ENCODE measurements at places on chromosomes 12 and 14. TPM values are rescaled to one million over a fixed set of nuclear protein-coding genes. Genes with fewer than 3 reads are reported as not detected.
A peak's percentile ranks its signal among the peaks of the same experiment; 100 is the strongest.

Gene RIN3
- 6.2 TPM for total RNA-seq

Gene MYL2
- not detected for total RNA-seq

Gene CARMIL3
- total RNA-seq = 0.48 TPM

Gene CIROP
- total RNA-seq = not detected

Gene TMEM179
- total RNA-seq = not detected

Gene C3AR1
- total RNA-seq = 1.0 TPM

DNA sequence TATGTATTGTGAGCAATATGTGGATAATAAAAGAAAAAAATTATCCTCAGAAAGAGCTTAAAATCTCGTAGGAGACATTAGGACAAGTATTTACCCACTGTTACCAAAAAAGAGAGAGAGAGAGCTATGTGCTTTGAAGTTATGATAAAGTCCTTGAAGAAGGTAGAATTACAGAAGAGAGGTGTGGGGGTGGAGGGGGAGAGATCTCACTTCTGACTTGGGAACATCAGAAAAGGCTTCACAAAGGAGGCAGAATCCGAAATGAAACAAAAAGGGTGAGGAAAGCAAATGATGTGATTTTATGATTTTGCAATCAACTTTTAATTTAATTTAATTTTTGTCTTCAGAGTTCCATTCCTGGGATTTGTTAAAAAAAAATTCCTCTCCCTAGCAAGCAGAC, 311.8 kb upstream of the ATP2B1 start:
- no peaks in the 10 kb centered on the region for H3K27me3 ChIP-seq
- H3K36me3 ChIP-seq = no peaks in the 10 kb centered on the region
- H3K4me1 ChIP-seq = no peaks in the 10 kb centered on the region
- DNase-seq = no peak
- H3K27ac ChIP-seq = no peak overlapping the region

DNA sequence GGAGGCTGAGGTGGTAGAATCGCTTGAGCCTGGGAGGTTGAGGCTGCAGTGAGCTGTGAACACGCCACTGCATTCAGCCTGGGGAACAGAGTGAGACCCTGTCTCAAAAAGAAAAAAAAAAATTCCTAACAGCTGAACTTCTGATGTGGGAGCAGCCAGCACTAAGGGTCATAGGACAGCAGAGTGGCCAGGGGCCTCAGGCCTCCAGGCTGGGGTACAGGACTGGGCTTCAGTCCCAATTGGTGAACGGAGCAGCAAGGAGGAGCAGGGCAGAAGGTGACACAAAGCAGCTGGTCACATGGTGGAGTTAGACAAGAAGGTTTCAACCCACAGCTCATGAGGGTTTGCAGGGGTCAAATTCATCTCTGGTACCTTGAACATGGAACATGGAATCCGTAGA, 40.8 kb upstream of the NRXN3 start:
- H3K27me3 ChIP-seq = no peaks in the 10 kb centered on the region
- H3K4me3 ChIP-seq = no peak overlapping the region
- H3K27ac ChIP-seq = no peak overlapping the region
- no peaks in the 10 kb centered on the region for H3K4me1 ChIP-seq
- no peak for DNase-seq

GRCh38 chr12:43655586-43655985, 103.0 kb downstream of the PUS7L start:
- no peaks in the 10 kb centered on the region for H3K27me3 ChIP-seq
- H3K36me3 ChIP-seq = no peaks in the 10 kb centered on the region
- H3K4me3 ChIP-seq = no peak overlapping the region
- no peak for DNase-seq
- H3K4me1 ChIP-seq = no peaks in the 10 kb centered on the region

DNA sequence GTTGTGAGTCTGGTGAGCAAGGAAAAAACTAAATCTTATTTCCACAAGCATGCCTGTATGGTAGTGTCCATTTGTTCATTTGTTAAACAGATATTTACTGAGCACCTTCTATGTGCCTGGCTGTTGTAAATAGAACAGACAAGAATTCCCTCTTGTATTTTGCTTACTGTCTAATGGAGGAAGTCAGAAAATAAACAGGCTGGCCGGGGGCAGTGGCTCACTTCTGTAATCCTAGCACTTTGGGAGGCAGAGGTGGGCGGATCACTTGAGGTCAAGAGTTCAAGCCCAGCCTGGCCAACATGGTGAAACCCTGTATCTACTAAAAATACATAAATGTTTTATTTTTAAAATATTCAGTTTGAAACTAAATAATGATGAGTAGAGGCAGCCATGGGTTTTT, 79.3 kb downstream of the GTF2A1 start:
- no peak for DNase-seq
- no peaks in the 10 kb centered on the region for H3K27me3 ChIP-seq
- H3K27ac ChIP-seq = no peak overlapping the region
- no peak overlapping the region for H3K4me3 ChIP-seq
- no peaks in the 10 kb centered on the region for H3K36me3 ChIP-seq

- no peaks in the 10 kb centered on the region for H3K4me1 ChIP-seq
- no peak overlapping the region for H3K4me3 ChIP-seq
- DNase-seq = no peak
- no peak overlapping the region for H3K27ac ChIP-seq
- no peaks in the 10 kb centered on the region for H3K27me3 ChIP-seq
These were observed 641 bp downstream of the LRRC43 start for GRCh38 chr12:122183588-122183940.

DNA sequence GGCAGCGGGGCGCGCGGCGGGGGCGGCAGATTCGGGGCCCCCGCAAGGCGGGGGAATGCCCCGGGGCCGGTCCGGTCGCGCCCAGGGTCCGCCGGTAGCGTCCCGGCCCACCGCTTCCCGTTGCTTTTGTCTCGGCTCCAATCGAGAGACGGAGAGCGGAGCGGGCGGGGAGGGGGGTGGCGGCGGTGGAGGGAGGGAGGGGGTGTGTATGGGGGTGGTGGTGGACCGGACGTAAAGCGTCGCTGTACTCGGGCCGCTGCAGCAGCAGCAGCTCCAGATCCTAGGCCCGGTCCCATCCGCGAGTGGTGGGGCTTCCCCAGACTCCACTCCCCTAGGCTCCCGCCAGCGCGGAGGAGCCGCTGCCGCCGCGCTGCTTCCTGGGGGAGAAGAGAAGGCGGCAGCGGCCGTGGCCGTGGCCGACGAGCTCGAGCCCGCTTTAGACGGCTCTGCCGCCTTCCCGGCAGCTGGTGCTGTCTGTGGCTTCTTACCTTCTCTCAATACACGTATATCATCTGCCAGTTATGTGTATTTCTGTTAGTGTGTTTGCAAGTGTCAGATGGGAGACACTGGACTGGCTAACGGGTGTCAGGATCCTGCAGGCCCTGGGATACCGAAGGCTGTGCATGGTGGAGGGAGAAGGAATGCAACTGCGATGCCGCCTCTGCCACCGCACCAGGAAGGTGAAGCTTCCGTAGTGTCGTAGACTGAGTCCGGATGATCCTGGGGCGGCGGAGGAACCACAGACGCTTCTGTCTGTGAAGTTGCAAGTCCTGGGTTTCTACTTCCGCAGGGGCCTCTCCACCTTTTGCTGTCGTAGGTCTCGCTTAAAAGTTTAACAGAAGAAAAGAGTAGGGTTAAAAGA, 508 bp downstream of the CNOT2 start:
- peak overlapping the region; percentile 95 for H3K4me3 ChIP-seq
- peaks cover 7% of the 10 kb centered on the region for H3K4me1 ChIP-seq
- no peaks in the 10 kb centered on the region for H3K27me3 ChIP-seq
- peak; percentile 17 for DNase-seq
- peak overlapping the region; percentile 96 for H3K27ac ChIP-seq

DNA sequence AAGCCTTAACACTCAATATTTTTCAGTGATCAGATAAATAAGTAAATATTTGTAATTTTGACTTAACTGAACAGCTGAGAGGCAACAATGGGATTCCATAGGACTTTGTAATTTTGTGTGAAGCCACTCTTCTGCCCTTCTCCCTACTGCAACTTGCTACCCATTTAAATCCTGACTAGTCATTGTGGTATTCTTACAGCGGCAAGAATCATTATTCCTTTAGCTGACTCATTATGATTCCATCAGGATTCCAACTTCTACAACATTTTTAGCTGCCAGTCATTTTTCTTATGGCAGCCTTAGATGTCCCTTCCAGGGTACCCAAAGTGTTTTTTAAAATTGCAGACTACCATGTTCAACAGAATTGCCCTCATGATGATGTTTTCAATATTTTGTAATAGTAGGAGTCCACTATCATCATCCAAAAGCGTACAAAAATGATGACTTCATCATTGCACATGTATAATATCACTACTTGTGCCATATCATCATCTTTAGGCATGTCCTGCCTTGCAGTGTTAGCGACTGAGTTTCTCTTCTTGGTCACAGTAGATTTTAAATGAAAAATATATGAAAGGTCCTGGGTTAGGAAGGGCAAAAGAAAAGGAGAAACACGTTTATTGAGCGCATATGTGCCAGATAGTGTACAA, 5.1 kb upstream of the MAGOHB start:
- H3K4me3 ChIP-seq = no peak overlapping the region
- no peaks in the 10 kb centered on the region for H3K36me3 ChIP-seq
- no peak overlapping the region for H3K27ac ChIP-seq
- no peaks in the 10 kb centered on the region for H3K4me1 ChIP-seq
- no peak for DNase-seq
- no peaks in the 10 kb centered on the region for H3K27me3 ChIP-seq

GRCh38 chr12:100043631-100044030, 58.9 kb upstream of the ANKS1B start:
- no peak for DNase-seq
- no peaks in the 10 kb centered on the region for H3K36me3 ChIP-seq
- H3K4me1 ChIP-seq = no peaks in the 10 kb centered on the region

DNA sequence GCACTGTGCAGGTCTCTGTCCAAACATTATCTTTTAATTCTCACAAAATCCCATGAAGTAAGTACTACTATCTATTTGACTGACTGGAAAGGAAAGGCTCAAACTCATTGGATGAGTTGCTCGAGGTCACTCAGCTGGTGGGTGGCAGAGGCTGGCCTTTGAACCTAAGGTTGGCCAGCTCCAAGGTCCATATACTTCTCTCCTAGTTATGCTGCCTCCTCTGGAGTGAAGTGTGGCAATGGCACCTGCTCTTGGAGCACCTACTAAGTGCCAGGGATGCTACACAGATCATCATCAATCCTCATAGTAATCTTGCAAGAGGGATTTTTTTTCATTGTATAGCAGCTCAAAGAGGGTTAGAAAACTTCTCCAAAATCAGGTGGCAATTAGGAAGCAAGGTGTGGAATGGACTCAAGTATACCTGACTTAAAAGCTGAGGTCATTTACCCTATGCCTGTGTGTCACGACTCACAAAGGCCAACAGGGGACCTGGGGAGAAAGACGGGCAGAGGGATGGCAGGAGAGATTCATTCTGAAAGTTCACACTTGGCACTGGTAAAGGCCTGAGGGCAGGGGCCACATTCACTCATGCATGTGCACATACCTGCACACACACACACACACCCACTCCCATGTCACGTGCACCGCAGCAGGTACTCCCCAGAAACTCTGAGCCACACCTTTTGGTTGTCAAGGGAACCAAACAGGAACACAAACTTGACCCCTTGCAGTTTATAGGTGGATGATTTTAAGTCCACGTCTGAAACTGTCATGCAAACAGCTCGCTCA, 146.4 kb downstream of the FOXN3 start:
- no peak overlapping the region for H3K4me3 ChIP-seq
- no peaks in the 10 kb centered on the region for H3K36me3 ChIP-seq
- no peaks in the 10 kb centered on the region for H3K27me3 ChIP-seq

- no peak overlapping the region for H3K4me3 ChIP-seq
- no peaks in the 10 kb centered on the region for H3K27me3 ChIP-seq
- DNase-seq = no peak
- H3K36me3 ChIP-seq = no peaks in the 10 kb centered on the region
These were observed 92.3 kb upstream of the SLCO1C1 start for GRCh38 chr12:20602641-20603391.

DNA sequence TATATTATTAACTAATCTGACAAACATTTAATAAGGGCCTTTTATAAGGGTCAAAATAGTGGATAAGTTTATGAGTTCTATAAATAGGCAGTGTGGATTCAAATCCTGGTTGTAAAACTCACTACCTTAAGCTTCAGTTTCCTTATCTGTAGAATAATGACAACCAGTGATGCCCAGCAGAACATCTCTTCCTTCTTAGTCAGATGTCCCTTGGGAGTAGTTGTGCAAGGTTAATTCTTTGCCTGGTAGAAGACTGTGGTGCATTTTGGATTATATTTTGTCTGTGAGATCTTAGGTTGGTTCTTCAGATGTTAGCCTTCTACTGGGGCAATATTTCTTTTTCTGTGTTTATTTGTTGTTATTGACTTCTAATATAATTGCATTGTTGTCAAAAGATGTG, 59.5 kb downstream of the ARID2 start:
- DNase-seq = no peak
- no peak overlapping the region for H3K4me3 ChIP-seq
- peaks cover 9% of the 10 kb centered on the region for H3K4me1 ChIP-seq
- H3K27ac ChIP-seq = no peak overlapping the region
- no peaks in the 10 kb centered on the region for H3K27me3 ChIP-seq
- H3K36me3 ChIP-seq = no peaks in the 10 kb centered on the region

DNA sequence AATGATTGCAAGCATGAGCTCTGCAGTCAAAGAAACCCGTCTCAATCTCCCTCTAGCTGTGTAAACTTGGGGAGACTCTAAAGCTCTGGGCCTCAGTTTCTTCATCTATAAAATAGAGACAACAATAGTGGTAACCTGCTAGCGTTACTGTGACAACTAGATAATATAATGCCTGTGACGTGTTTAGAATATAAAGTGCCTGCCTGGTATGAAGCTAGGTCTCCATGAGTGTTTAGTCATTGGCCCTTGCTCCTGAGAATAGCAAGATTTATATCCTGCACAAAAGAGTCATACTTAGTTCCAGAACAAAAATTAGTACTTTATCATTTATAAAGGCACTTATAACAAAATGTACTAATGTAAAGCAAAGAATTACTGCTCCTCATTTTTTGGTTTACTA, 8.8 kb upstream of the DCP1B start:
- H3K4me3 ChIP-seq = no peak overlapping the region
- DNase-seq = no peak
- peaks cover 4% of the 10 kb centered on the region for H3K4me1 ChIP-seq
- H3K36me3 ChIP-seq = no peaks in the 10 kb centered on the region

- peak overlapping the region; percentile 53 for H3K27ac ChIP-seq
- H3K36me3 ChIP-seq = no peaks in the 10 kb centered on the region
- H3K4me1 ChIP-seq = no peaks in the 10 kb centered on the region
- H3K4me3 ChIP-seq = no peak overlapping the region
- no peaks in the 10 kb centered on the region for H3K27me3 ChIP-seq
These were observed 11.9 kb downstream of the AEBP2 start for GRCh38 chr12:19451196-19451595.

DNA sequence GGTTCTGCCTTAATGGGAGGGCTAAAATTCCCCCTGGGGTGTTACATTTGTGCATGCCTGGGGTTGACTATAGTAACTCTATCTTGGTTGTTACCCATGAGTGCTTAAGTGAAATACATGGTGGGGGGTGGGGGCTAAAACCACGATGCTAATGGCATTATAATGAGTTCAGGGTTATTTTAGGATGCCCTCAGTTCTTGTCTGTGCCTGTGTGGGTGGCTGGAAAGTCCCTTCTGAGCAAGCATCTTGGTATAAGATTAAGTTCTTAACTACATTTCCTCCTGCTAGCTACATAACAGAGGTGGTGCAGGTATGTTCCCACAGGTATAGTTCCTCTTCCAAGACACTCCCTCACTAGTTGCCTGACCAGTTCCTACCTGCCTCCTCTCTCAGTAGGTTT, 822.3 kb downstream of the LRFN5 start:
- no peak overlapping the region for H3K27ac ChIP-seq
- no peak overlapping the region for H3K4me3 ChIP-seq
- no peak for DNase-seq
- no peaks in the 10 kb centered on the region for H3K27me3 ChIP-seq
- no peaks in the 10 kb centered on the region for H3K36me3 ChIP-seq
- no peaks in the 10 kb centered on the region for H3K4me1 ChIP-seq
